ENCODE measurements at places on chromosomes 6 and 20. TPM values are rescaled to one million over a fixed set of nuclear protein-coding genes. Genes with fewer than 3 reads are reported as not detected.

GRCh38 chr6:10591422-10592160 is 70.4 kb downstream of the GCNT2 start:
- DNase-seq, result no peak

GRCh38 chr6:37943436-37944058 is 124.0 kb downstream of the ZFAND3 start:
- no peak for DNase-seq

GRCh38 chr6:72218125-72218524 is 331.8 kb downstream of the RIMS1 start:
- DNase-seq, result no peak

DNA sequence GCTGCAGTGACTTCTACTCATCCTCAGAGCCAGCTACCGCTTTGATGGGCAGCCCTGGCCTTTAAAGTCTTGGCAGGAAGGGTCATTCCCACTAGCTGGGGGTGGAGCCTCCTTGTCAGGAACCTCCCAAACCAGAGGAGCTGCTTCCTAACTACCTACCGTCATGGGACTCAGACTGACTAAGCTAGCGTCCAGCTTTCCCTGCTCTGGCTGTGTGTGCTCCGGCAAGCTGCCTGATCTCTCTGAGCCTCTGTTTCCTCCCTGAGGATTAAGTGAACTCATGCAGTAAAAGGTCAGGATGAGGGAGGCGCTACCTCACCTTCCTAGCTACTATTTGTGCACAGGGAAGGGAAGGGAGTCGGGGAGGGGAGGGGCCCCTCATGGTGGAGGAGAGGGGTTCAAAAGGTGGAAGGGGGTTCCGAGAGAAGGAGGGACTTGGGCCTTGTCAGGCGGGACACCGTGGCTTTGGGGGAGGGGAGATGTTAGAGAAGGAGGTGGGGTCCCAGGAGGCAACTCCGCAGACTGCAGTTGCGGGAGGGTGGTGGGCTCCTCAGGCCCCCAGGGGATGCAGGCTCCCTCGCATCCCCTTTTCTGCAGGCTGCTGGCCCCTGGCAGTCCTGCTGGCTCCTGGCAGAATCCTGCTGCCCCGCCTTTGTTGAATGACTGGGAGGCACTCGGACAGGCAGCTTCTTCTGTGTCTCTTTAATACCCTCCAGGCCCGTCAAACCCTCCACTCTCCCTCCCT is 9.8 kb downstream of the DUSP15 start:
- no peak for DNase-seq

GRCh38 chr20:61925555-61926252 is 140.0 kb downstream of the TAF4 start:
- no peak for DNase-seq

GRCh38 chr6:20483887-20484497 is 50.3 kb upstream of the CDKAL1 start:
- DNase-seq, result no peak

The EPB41L1 gene
- 0.57 TPM for total RNA-seq

The RIMS1 gene
- total RNA-seq, result not detected

The HLA-DOB gene
- total RNA-seq, result 1.1 TPM
